ENCODE measurements at places on chromosomes 2 and 18.
A peak's percentile ranks its signal among the peaks of the same experiment; 100 is the strongest.

DNA sequence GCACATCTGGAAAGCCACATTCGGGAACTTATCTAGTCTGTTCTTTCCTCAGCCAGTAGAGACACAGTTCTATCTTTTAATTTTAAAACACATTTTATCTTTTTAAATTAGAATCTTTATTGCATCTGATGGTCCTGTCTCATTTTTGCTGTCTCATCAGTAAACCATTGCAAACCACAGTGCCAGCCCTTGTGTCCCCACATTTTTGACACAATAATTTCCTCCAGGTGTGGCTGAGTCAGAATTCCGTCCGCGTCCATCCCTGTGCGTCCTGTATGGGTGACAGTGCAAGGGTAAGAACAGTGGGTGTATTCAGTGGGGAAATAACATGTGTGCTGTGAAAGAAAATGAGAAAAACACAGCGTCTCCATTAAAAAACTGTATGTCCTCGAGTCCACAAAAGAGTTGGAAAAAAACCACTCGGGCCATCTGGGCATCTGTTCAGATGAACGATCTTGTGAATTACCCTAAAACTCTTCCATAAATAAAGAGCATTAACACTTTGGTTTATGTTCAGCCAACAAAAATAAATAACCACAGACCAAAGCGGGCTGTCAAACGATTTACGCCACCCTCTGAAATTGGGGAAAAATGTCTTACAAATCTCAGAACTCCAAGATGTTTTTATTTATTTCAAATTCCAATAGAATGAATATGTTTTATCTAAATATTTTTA is 137.3 kb downstream of the ZNF516 start:
- no peak for DNase-seq

GRCh38 chr2:4219571-4219970 is 516.2 kb downstream of the DCDC2C start:
- no peak for DNase-seq

GRCh38 chr2:46490521-46491141 is 11.3 kb downstream of the TMEM247 start:
- DNase-seq = peak; percentile 48

GRCh38 chr18:45653090-45653489 is 37.8 kb downstream of the SLC14A2 start:
- DNase-seq = no peak

DNA sequence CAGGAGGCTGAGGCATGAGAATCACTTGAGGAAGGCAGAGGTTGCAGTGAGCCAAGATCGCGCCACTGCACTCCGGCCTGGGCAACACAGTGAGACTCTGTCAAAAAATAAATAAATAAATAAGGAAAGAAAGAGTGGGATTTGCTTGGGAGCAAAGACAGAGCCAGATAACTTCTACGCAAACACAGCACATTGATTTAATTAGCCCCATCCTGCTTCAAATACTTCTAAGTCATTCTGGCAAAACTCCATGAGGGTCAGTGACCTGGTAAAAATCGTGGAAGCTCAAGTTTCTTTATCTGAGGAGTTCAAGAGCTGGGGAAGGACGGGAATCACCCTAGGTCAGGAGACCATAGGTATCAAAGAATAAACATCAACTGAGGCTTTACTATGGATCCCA is 70.6 kb upstream of the TCF7L1 start:
- no peak for DNase-seq

DNA sequence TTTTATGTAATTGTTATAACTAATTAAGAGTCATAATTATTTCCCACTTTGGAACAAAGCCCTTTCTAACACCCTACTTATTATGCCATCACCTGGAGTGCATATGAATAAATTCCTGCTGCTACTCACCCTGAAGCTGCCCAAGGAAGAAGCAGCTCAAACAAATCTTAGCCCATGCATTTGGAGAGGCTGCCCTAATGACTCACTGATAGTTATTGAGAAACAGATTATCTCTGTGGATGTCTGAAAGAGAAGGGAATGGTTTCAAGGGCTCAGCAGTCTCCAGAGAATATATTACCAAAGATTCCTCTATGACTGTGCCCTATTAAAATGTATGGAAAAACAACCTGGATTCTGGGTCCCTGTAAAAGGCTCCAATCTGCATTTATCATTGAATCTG is 81.0 kb downstream of the GPR39 start:
- DNase-seq = no peak

- DNase-seq = no peak
Measured at GRCh38 chr2:30252723-30253701, 21.7 kb downstream of the LBH start.

GRCh38 chr2:120343100-120343432 is 2.9 kb upstream of the INHBB start:
- no peak for DNase-seq

GRCh38 chr2:23900541-23901322 is 26.2 kb downstream of the ATAD2B start:
- no peak for DNase-seq

DNA sequence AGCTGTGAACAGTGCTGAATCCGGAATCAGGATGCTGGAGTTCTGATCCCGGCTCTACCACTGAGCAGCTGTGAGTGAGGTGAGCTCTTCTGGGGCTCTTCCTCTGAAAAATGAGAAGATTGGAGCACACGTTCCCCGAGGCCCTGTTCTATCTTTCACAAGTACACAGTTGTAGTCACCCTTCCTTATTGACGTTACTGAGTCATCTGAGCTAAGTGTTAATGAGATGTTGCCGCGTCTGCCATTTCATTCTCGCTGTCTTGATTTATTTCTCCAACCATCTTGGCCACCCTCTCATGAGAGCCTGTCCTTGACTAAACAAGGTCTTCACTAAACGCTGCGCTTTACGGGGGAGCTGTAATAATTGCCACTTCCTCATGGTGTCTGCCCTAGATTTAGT is 31.9 kb upstream of the EFR3B start:
- DNase-seq = no peak

- DNase-seq = no peak
Measured at GRCh38 chr2:236899950-236900640, 185.6 kb upstream of the COPS8 start.

- DNase-seq = no peak
Measured at GRCh38 chr18:34491719-34492118, 218.4 kb upstream of the DTNA start.

GRCh38 chr2:41394541-41394940 is 653.3 kb upstream of the PKDCC start:
- DNase-seq = no peak
